ENCODE measurements at places on chromosomes 11 and 22.

GRCh38 chr11:33505093-33505492 lies 195.5 kb downstream of the C11orf91 start:
- no peak for DNase-seq

DNA sequence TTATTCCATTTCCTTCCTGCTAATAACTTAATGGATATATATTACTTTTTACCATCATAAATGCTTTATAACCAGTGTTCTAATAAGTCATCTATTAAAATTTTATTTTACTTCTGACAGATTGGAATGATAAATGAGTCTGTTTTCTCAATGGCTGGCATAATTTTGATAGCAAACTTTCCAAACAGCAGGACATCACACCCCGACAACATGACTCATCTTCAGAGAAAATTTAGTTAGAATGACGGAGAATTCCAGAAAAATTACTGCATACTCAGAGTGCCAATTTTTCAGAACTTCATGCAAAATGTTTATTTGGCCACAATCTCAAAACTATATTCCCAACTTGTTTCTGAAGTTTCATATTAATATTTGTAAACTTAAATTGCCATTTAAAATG lies 174.4 kb downstream of the SWAP70 start:
- DNase-seq = no peak

- no peak for DNase-seq
These were observed 991.2 kb upstream of the TENM4 start for GRCh38 chr11:80432057-80432456.

DNA sequence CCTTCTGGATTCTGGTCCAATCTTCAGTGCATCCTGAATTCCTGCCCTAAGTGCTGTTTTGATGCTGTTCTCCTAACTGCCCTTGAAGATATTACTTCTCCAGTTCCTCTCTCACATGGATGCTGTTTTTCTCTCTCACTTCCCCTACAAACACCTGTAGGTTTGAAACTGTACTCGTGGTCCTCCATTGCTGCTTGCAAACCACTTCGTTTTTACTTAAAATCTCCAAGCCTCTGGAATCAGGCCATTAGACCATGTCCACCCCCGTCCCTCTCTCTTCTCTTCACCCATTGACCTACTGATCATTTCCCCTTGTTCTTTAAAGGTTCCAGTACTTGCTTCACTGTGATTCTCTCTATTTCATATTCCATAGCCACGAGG lies 988.1 kb downstream of the NTM start:
- DNase-seq = no peak

- no peak for DNase-seq
These were observed 48.8 kb downstream of the ACAT1 start for GRCh38 chr11:108170184-108170583.

- no peak for DNase-seq
These were observed 82.0 kb upstream of the SC5D start for GRCh38 chr11:121210445-121211080.

GRCh38 chr11:55652560-55652959 lies 4.4 kb downstream of the OR4S2 start:
- no peak for DNase-seq
